ENCODE measurements at places on chromosomes 11 and 22. TPM values are rescaled to one million over a fixed set of nuclear protein-coding genes. Genes with fewer than 3 reads are reported as not detected.

GRCh38 chr11:72780296-72781062, 13.4 kb downstream of the STARD10 start:
- no peak for DNase-seq

DNA sequence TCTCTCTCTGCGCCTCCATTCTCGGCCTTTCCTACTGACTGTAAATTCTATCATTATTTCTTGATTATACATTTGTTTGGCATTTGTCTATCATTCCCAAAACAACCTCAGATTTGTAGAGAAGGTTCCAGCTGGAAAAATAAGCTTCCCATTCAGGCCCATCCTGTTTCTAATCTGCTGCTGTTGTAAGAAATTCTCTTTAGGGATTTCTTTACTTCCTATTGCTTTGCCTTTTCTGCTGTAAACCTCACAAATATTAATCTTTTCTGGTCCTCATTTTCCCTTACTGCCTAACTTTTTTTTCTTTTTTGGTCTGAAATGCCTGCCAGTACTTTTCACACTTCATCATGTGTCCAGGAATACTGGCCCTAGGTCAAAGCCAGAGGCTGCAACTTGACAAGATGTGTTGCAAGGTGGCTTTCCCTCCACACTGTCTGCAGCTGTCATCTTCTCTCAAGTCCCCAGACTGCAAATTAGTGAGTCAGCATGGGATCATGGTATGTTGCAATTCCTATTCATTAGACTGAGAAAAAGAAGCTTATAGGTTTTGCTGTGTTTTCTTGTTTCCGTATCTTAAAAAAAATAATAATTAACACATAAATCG, 858.7 kb upstream of the CHORDC1 start:
- DNase-seq, result no peak

DNA sequence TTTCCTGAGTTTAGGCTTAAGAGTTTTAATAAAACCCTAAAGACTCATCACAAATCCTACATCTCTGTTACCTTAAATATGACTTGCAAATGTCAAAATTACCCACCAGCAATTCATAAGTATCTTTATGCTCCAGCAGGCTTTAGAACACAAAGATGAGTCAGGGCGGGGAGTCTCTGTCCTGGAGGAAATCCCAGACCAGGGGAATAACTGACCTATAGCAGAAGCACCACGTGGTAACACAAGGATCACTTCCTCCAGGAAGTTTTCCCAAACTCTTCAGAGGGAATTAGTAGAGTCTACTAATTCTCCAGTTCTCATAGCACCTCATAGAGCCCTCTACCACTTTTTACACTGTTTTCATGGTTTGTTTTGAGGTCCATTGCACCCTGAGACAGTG, 217.0 kb downstream of the NAV2 start:
- no peak for DNase-seq

DNA sequence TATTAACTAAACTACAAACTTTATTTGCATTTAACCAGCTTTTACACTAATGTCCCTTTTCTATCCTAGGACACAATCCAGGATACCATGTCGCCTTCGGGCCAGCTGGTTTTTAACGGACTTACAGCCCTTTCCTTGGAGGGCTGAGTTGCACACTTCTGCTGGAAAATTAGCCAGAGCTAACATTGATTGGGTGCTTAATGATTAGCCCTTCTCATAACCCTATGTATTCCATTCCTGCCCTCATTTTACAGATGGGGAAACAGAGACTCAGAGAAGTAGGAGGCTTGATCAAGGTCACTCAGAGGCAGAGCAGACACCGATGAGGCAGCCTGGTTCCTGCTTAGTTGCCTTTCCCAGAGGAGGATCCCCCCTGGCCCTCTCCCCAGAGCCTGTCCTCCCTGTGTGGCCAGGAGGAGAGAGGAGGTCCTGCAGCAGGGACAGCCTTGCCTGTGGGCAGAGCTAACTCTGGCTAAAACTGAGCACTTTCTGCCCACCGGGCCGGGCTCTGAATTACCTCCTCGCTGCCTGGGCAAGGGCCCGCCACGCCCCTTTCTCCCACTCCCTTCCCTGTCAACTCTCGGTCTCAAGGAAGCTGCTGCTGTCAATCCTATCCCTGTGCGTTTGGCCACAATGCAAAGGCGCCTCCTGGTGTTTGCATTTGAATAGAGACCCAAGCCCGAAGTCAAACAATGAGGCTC, 59.6 kb upstream of the PAX6 start:
- DNase-seq, result peak; percentile 68

DNA sequence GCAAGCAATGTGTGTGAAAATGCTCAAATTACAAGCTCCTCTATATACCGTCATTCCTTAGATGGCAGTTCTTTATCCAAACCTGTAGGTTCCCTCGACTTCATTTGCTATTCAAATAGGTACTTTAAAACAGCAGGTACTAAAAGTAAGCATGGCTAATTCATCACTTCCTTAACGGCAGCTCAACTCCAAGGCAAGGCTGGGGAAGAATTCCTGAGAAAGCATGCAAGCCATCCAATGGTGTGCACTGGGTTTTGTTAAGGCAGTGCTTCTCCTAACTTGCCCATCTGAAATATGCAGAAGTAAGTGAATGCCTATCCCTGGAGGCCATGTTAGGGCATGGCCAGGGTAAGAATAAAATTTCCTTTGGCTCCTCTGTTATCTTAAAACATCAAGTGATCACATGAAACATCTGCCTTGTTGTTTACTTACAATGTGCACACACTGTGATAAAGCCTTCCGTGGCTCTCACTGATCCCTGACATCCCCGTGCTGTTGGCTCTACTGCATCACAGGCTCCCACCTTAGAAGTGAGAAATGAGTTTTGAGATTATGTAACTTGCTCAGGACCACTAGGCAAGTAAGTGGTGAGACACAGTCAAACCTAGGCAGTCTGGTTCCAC, 52.1 kb downstream of the SMCO4 start:
- DNase-seq, result no peak

- DNase-seq, result no peak
Measured at GRCh38 chr11:100861212-100861611, 174.1 kb downstream of the ARHGAP42 start.

GRCh38 chr11:118691926-118692830, 12.7 kb upstream of the TREH start:
- DNase-seq, result no peak

DNA sequence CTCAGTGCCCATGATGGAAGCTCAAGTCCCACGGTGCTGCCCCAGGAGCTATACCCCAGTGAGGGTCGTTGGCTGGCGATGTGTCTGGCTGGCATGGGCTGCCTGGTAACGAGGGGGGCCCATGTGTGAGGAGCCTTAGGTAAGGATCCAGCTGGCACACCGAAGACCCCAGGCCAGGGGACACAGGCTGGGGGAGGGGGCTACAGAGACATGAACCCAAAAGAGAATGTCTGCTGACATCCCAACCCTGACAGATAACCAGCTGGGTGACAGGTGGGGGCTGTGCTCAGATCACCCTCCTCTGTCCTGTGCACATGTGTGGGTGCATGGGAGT, 39.2 kb downstream of the RTN4R start:
- DNase-seq, result no peak

- no peak for DNase-seq
Measured at GRCh38 chr11:75851203-75851602, 36.2 kb downstream of the UVRAG start.

DNA sequence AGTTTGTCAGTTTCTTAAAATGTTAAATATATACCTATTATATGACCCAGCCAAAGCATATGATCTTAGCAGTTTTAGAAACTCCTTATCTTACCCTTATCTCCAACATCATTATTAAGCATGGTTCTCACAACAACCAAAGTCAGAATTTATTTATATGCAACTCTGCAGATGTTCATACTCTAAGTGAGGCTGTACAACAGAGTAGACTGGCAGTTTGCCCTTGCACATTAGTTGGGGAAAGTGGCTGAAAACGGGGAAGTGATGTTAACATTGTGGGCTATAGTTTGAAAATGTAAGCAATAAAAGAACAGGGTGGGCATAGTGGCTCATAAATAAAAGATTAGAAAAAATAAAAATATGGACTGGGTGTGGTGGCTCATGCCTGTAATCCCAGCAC, 49.7 kb downstream of the ATG16L2 start:
- DNase-seq, result no peak

- no peak for DNase-seq
Measured at GRCh38 chr11:31443802-31444201, 65.6 kb downstream of the IMMP1L start.

GRCh38 chr22:47049078-47049624, 286.7 kb downstream of the TBC1D22A start:
- no peak for DNase-seq

DNA sequence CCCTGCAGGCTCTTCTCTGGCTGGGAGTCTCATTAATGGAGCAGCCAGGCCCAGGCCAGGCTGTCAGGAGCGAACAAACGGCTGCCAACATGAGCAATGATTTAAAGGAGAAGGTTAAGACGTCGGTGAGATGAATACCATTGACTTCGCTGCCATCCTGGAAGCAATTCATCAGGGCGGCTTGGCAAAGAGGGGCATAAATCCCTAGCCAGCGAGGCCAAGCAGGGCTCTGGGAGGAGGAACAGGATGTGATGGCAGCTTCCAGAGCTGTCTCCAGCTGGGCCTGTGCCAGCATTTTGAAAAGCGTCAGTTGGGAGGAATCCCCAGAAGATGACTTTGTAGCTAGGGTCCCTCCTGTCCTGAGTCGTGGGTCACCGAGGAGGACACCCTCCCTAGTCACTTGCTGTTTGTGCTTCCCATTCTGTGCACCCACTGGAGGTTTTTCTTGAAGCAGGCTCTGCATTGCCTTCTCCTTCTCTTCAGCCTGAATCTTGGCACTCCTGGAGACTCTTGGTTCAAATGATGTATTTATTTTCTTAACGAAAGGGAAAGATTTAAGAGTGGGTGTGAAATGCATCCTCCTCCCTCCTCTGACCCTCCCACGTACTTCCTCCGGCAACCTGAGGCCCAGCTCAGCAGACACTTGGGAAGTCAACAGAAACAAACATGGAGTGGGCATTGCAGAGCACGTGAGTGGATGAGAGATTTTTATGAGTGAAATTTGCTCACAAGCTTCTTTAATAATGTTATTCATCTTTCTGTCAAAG, 476.3 kb upstream of the CADM1 start:
- no peak for DNase-seq

GRCh38 chr11:79940165-79940564, 499.3 kb upstream of the TENM4 start:
- DNase-seq, result no peak

DNA sequence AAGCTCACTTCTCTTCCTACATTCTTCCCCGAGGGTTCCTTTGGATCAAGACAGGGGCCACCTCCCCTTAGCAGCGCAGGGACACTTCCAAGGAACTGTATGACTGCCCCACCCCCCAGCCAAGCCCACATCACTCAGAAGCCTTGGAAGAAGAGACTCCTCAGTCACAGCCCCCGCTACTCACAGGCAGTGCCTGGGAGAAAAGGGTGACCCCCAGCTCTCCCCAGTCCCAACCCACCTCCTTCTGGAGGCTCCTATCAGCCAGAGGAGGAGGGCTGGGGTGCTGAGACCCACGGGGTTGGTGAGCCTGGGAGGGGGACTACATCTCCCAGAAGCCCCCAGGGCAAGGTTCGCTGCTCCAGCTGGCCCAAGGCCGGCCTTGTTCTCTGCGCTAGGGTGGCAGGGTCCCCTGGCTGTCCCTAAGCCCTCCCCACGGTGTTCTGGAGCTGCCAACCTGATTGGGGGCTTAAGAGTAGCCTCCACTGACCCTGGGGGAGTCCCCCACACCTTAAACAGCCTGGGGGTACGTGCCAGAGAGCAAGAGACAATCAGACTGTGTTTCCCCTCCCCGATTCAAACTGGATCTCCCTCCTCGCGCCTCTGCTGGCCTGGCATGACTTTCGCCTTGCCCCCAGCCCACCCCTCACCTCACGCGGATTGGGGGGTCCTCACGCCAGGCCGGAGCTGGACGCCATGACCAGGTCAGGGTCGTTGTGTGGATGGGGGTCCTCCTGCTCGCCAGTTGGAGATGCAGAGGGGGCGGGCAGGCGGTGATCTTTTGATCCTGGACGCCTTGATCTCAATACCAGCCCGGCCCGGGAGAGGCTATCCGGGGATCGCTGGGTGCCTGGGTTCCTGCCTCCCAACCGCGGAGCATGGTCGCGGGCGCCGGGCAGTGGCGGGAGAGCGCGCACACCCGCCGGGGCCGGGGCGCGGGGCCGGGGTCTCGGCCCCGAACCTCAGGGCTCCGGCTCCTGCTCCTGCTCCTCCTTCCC, 838 bp downstream of the BCL9L start:
- peak; percentile 76 for DNase-seq

GRCh38 chr11:128022007-128022368, 565.4 kb downstream of the ETS1 start:
- no peak for DNase-seq

GRCh38 chr11:64152841-64153691, 12.8 kb downstream of the MACROD1 start:
- DNase-seq, result peak; percentile 73

- peak; percentile 52 for DNase-seq
Measured at GRCh38 chr11:96154802-96155520, 188.0 kb downstream of the MAML2 start.

- peak; percentile 49 for DNase-seq
Measured at GRCh38 chr11:2883979-2884815, 1.4 kb downstream of the CDKN1C start.

- no peak for DNase-seq
Measured at GRCh38 chr11:31558001-31558400, 48.4 kb downstream of the ELP4 start.

- DNase-seq, result no peak
Measured at GRCh38 chr11:112769170-112769569, 192.1 kb upstream of the NCAM1 start.

DNA sequence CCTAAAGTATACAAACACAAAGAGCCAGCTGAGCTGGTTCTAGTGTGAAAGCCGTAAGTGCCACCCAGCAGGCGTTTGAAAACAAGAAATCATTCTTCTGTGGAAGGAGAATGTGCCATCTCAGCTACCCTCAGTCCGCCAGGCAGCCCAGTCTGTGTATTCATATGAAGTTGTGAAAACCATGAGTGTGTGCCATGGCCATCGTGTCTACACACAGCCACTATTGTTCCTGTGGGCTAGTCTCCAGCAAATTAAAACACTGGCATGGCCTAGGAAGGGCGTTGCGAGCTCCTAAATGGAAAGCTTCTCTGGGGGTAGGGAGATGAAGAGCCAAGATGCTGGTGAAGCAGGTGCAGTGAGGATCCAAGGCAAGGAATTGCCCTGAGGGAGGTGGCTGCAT, 51.5 kb upstream of the HORMAD2 start:
- no peak for DNase-seq

DNA sequence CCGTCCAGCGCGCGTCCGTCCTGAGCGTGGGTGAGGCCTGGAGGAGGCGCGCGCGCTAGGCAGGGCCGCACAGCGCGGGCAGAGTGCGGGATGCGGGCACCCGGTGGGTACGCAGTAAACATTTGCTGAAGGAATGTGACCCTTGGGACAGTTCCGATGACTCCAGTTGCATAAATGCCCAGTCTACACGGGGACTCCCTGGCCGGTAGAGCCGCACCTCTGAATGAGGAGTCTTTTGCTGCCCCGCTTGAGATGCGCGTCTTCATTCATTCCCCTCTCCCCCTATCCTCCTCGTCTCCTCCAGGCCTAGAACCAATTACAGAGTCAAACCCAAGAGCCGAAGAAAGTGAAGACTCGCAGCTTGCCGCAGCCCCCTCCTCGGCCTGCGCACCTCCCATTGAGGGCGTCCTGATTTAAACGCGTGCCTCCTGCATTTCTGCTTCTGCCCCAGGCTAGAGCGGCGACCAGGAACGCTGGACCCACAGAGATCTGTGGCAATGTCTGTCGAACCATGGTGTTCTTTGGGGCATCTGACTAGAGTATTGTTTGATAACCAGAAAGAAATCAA, 729 bp upstream of the CHKB start:
- DNase-seq, result no peak

Gene DCHS1
- 14.2 TPM for polyA plus RNA-seq

Gene MS4A6E
- 167 TPM for polyA plus RNA-seq

Gene RIN1
- 4.7 TPM for polyA plus RNA-seq

Gene YPEL4
- 4.2 TPM for polyA plus RNA-seq

Gene FBXO3
- 44.8 TPM for polyA plus RNA-seq

Gene TRIM48
- not detected for polyA plus RNA-seq

Gene SLC22A9
- polyA plus RNA-seq, result not detected

Gene SLC22A8
- polyA plus RNA-seq, result not detected
